Kasumi-1 (cell line): ENCODE measurements at places on chromosomes 1 and 21.

- DNase-seq, result no peak
Observed at GRCh38 chr1:159804924-159805323, 2.8 kb downstream of the FCRL6 start.

DNA sequence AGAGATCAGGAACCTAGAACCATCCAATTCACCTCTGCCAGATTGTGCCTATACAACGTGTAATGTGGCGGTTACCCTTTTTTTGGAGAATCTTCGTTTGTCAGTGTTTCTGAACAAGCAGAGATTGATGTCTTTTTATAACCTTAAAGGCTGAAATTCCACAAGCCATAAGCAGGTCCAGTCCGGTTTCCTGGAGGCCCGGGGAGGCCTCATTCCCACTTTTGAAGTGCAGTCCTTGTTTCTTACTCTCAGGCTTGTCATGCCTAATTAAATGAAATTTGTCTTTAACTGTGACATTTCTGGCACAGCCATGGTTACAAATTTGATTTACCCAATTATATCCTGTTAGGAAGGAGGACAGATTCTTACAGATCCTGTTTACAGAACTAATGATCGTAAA lies 27.8 kb downstream of the ZNF362 start:
- no peak for DNase-seq

GRCh38 chr1:166588741-166589140 lies 250.5 kb upstream of the POGK start:
- DNase-seq, result no peak

GRCh38 chr1:24152631-24153494 lies 9.9 kb upstream of the IL22RA1 start:
- no peak for DNase-seq

GRCh38 chr1:169132512-169133227 lies 26.2 kb downstream of the ATP1B1 start:
- DNase-seq, result no peak

GRCh38 chr1:197178998-197179397 lies 32.5 kb upstream of the ASPM start:
- peak; percentile 64 for DNase-seq
